ENCODE measurements at places on chromosomes 4 and X.

DNA sequence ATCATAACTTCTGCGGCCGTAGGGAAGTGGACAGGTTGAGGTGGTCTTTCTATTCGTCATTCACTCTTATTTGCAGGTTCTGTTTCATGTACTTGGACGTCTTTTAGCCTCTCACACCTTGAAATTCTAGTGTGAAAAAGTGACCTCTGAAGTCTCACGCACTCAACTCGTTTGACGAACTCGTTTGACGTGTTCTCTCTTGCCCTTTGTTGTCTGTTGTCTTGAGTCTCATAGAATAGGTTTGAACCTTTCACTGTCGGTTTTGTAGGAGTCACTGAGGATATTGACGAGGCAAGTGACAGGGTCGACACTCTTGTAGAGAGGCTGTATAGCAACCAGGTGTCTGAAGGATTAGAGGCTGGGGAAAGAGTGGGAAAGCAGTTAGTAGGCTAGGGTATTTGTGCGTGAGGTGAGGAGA lies 1.1 kb upstream of the PGRMC2 start:
- peak; percentile 6 for DNase-seq

- no peak for DNase-seq
Measured at GRCh38 chr4:116328261-116328860, 757.0 kb downstream of the TRAM1L1 start.

DNA sequence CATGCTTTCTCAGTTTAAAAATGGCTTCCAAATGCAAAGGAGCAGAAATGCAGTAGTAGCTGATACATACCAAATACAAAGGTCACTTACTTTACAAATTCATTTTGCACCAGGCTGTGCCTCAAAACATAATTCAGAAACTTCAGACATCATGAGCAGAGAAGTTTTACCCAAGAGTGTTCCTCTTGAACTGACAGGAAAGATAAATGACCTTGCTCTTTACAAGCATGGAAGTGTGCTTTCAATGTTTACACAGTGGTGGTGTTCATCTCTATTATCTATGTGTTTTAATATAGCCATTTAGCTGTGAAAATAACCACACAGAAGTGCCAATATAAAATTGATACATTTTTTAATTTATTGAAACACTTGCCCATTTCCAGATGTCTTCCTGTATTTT lies 383.4 kb downstream of the ANKRD50 start:
- DNase-seq = no peak

GRCh38 chrX:138923805-138924204 lies 212.3 kb upstream of the FGF13 start:
- no peak for DNase-seq

DNA sequence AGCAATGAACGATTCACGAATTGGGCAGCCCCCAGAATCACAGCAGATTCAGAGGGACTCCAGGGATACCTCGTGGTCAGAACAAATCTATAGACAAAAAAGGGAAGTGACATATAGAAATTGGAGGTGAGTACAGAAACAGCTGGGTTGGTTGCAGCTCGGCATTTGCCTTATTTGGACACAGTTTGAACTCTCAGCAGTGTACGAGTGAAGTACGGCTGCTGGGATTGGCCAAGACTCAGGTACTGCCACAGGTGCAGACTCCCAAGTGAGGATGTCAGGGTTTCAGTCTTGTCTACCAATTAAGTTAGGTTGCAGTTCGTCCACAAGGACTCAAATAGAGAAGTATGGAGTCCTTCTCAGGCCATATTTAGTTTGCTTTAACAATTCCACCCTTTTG lies 28.2 kb downstream of the HTT-AS start:
- no peak for DNase-seq

DNA sequence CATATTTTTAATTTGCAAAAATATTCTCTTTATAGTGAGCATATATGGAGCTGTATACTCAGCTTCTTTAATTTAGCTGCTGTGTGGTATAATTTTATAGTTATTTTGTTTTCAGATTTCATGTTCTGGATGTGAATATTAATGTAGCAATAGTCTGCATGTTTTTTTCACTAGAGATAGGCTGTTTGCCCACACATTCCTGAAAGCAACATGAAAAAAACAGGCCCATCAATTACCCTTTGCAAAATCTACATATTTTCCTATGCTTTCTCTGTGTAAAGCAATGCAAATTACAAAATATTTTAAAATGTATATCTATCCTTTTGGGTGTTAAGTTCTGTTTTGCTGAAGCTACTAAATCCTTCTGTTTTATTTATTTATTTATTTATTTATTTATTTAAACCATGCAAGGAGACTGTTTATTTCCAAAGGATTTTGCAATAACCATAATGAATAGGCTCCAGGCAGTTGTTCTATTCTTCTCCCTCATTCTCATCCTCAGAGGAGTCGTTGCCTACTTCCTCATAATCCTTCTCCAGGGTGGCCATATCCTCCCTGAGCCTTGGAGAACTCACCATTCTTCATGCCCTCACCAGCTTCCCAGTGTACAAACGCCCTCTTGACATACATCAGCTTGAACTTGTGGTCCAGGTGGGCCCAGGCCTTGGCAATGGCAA lies 277.1 kb downstream of the ANKRD50 start:
- DNase-seq = no peak

DNA sequence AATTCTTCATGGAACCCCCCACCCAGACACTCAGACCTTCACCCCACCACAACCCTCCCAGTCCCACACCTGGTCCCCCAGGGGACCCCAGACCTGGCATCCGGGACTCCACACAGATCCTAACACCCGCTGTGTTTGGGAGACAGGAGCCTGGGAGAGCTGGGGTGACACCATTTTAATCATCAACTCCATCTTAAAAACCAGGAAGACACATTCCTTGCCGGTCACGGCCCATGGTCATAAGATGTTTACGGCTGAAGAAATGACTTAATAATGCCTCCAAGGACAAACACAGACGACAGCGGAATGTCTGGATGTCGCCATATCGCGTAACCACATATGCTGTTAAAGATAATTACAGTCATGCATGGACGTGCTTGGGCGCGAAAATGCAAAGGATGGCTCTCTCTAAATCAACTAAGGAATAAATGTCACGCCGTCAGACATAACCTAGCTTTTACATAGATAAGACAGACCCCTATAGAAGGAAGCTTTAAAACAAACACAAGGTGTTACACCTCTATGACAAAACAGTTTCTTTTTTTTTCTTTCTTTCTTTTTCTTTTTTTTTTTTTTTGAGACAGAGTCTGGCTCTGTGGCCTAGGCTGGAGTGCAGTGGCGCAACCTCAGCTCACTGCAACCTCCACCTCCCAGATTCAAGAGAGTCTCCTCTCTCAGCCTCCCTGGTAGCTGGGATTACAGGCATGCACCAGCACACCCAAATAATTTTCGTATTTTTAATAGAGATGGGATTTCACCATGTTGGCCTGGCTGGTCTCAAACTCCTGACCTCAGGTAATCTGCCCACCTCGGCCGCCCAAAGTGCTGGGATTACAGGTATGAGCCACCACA lies 2.1 kb upstream of the DHRSX start:
- DNase-seq = no peak

DNA sequence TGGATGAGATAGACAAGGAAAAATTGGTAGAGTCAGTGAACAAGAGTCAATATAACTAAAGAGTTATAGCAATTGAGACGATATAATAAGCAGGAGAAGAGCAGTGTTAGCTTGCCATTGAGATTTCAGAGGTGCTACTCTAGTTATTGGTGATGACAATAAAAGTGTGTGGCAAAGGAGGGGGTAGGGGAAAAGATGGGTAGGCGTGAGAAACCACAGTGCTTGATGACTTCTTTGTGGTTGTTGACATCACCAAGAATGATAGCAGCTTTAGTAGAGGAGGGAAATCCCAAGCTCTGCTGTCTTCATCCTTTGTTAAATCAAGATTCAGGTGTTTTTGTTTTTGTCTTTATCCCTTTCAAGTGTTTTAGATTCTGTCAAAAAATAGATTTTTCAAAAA lies 179.9 kb upstream of the PPP3CA start:
- no peak for DNase-seq

- no peak for DNase-seq
Measured at GRCh38 chr4:163193717-163194116, 27.0 kb upstream of the NAF1 start.

DNA sequence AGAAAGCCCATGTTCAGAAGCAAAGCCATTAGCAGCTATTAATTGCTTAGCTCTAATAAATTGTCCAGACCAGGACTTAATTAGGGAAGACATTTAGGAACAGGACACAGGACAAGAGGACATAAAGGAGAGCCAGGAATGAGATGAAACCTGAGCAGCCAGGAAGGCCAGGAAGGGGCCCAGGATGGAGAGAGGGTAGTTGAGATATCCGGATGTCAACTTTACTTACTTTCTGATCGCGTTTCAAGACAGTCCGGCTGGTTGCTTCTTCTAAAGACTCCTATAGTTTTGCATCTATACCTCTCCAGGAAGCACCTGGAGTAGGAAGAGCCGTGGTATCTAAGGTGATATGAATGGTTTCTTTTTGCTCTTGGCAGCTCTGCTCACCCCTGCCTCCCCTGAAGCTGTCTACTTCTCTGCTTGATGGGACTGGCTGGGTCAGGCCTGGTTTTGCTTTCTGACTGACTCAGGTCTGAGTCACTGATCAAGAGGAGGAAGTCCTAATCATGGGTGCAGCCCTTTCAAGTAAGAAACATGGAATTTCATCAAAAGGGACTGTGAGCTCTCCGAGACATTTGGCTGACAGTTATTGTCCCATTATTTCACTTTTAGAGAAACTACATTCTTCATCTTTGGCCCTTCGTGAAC lies 733.3 kb downstream of the RPA4 start:
- DNase-seq = peak; percentile 42

GRCh38 chr4:64784125-64784524 lies 374.9 kb upstream of the TECRL start:
- DNase-seq = no peak

DNA sequence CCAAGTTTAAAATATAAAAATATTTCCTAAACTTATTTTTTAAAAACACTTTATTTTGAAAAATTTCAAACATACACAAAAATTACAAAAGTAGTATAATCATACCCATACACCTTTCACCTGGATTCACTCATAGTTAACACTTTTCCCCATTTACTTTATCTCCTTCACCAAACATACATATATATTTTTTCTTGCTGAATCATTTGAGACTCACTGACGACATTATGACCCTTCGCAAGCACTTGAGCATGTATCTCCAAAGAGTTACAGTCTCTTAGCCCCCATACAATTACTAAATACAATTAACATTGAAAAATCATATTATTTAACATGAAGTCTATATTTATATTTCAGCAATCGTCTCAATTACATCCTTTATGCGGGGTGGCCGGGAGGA lies 19.8 kb downstream of the RXFP1 start:
- DNase-seq = no peak

DNA sequence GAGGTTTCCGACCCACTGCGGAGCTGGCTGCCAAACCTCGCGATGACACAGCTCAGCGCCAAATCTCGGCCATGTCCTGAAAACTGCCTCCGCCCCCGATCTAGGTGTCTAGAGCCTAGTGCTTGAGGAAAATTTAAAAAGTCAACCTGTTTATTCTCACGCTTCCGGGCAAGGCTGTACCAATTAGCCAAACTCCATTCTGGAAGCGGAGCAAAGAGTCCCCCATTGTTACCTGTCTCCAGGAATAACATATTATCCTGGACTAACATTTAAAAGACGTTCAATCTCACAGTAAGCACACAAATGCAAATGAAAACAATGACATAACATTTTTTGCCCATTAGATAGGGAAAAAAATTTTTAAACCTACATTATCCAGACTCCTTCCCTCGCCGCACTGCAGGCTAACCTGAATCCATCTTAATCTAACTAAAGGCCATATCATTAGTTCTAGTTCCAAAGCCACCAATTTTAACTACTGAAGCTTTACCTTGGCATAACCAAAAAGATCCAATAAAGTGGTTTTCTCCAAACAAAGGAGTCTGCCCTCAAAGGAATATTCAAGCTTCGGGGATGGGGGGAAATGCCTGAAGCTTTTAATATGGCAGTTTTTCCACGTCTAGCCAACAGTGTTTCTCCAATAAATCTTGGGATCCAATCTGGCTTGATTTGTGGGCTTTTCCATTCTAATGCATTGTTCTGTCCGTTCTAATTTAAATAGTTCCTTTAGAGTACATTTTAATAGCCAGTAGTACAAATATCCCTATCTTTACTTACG lies 1.9 kb downstream of the HUWE1 start:
- no peak for DNase-seq

DNA sequence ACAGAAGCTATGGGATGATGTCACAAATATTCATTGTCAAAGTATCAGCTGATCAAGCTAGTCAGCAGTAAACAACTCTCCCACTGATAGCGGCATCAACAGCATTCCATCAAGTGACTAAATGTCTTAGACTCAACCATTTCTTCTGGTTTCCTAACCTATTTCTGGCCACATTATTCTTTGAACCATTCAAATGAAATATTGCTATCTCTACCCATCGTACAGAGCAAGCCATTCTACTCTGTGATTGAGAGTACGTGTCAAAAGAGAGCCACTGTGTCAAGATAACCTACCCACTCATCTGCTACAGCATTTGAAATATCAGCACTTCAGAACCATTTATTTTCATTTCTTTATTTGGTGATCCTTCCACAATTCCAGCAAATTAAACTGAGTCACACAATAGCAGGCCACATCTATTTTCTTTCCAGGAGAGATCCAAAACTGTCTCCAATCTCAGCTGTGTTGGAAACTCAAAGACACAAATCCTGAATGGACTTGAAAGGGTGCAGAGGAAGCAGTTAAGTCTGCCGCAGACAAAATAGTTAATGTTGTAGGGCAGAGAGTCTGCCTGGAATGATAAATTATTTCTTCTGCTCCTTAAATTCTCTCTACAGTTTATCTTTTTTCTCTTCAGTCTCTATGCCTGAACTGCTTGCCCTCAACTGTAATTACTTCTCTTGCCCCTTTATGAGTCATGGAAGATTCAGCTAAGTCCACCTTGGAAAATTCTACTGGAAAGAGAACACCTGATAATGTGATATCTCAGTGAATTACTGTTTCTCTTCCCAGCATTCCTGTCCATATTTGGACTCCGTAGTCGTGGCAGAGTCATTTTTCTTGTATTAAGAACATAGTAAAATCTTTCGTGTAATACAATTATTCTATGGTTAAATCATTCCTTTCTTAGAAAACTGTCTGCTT lies 364.8 kb downstream of the PDGFC start:
- DNase-seq = no peak

DNA sequence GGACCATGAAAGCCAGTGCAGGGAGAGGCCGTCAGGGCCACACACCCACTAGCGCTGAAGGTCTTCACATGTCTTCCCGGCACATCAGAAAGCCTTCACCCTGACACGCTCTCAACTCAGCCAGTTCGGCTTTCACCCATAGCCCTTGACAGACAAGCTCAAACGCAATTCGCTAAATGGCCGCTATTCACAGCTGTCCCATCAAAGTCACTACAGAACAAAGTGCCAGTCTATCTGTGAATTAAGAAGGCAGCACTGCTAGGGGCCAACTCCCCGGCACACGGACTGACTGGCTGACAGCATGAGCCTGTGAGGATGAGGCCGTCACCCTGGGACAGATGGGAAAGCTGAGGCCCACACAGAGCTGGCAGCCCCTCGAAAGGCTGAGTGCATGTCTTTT lies 45.7 kb downstream of the ACOX3 start:
- no peak for DNase-seq

GRCh38 chrX:132393085-132393484 lies 95.8 kb downstream of the MBNL3 start:
- DNase-seq = no peak

GRCh38 chr4:123785538-123785937 lies 388.9 kb downstream of the SPRY1 start:
- peak; percentile 70 for DNase-seq

GRCh38 chr4:81648576-81649275 lies 177.0 kb upstream of the RASGEF1B start:
- DNase-seq = no peak

- DNase-seq = no peak
Measured at GRCh38 chrX:106672527-106672926, 54.0 kb upstream of the RNF128 start.

GRCh38 chr4:7487502-7487901 lies 52.8 kb upstream of the PSAPL1 start:
- DNase-seq = no peak

Data from AG08396 (cell line).